ENCODE measurements at places on chromosomes 2 and 18. TPM values are rescaled to one million over a fixed set of nuclear protein-coding genes. Genes with fewer than 3 reads are reported as not detected.

Gene PLEKHH2
- 0.33 TPM for total RNA-seq

Gene PSMD1
- total RNA-seq: 166 TPM

Gene SCG2
- total RNA-seq: not detected

Gene RTTN
- 21.9 TPM for total RNA-seq

Gene CIB4
- total RNA-seq: not detected

Measured in vein endothelial cell (primary cell).